Stimulated activated CD4-positive, alpha-beta T cell treated with anti-CD3 and anti-CD28 coated beads, Interleukin-1b, Interleukin-23, amount 100 ng/mL, for 1 hour (primary cell): ENCODE measurements at places on chromosomes 16 and 17.

- no peak for DNase-seq
Measured at GRCh38 chr17:60513014-60513413, 13.0 kb downstream of the APPBP2 start.

DNA sequence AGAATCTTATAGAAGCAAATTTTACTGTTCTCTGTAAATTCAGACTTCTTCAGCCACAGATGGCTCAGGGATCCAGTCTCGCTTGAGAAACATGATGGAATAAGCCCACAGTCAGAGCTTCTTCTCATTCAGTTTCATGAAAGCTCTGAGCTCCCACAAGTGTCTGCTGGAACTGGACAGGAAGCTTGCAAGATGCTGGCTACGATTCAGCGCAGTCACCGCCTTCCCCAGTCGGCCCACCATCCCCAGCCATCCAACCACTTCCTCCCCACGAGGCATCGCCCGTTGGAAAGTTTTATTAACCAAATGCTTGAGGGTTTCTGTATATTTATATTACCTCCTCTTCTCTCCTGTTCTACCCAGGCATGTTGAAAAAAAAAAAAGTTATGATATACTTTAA lies 171.7 kb downstream of the ZFHX3 start:
- no peak for DNase-seq

DNA sequence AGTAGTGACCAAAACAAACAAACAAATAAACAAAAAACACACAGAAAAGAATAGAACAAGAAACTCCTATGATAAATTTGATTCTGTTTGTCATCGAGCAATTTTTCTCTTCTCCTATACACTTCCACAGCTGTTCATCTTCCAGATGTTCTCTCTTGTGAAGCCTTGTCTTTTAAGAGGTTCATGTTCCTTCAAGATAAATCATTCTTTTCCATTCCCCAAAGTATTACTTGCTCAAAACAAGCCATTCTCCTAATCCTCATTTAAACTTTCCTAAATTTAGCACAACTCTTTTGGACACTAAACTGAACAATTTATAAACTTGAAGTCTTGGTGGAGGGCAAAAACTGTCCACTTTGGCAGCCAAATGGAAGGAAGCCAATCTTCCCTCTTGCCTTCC lies 103.3 kb downstream of the ABCA8 start:
- no peak for DNase-seq

DNA sequence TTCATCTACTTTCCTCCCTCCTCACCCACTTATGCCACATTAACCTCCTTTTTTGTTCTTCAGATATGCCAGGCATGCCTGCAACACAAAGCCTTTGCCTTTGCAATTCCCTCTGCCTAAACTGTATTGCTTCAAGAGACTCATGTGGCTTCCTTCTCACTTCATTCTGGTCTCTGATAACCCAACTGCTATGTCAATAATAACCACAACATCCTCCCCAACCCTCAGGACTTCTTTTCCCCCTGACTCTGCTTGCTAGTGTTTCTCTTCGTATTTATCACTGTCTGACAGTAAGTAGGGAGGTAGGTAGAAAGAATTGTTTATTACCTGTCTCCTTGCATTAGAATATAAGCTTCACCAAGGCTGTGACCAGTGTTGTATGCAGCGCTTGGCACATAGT lies 22.4 kb downstream of the RBL2 start:
- DNase-seq: no peak

DNA sequence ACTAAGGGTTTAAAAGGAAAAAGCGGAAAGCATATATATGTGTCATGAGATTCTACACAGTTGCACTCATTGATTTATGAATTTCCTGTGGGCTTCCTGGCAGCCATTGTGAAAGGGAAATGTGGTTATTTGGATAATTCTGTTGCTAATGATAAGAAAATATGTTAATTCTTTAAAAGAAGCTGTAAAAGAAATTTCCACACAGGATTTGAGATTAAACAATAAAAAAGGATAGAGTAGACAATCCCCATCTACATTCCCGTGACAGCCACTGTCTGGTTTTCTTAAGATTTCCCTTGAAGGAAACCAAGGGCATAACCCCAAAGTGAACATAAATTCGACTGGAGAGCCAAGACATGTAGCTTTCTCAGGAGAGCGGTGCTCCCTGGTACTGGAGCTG lies 397.5 kb downstream of the CPPED1 start:
- DNase-seq: no peak

DNA sequence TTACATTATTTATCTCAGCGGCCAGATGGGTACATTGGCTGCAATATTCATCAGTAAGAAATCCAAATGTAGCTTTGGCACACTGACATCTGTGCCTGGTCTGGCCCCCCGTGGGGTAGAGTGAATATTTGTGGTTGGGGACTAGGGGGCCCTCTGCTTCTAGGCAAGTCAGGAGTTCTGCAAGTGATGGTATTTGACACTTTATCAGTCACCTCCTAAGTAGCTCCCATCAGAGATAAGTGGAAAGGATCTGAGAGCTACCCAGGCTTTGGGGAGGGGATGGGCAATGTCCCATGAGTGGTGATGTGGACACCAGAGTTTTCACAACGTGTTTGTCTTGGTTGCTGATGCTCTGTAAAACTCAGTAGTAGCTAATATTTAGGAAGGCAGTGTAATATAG lies 609.9 kb upstream of the RBFOX1 start:
- DNase-seq: no peak

DNA sequence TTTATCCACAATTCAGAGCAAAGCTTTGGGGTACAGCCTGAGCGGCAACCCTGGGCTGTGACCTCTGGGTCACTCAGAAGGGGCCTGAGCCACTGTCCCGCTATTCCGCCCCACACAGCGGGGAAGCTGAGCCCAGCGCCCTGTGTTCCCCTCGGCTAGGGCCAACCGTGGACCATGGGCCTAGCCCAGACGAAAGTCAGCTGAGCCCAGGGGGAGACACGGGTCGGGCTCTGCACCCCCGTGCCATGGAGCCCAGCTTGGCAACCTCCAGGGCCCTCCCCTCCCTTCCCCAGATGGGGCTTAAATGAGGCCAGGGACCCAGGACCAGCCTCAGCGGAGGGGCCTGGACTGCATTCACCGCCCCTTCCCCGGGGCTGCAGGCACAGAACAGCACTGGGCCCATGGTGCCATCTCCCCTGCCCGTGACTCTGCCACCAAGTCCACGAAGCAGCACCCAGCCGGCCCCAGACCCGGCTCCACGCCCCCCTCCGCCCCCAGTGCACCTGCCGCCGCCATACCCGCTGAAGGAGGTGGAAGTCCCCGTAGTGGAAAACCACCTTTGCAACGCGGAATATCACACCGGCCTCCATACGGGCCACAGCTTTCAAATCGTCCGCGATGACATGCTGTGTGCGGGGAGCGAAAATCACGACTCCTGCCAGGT lies 1.8 kb downstream of the TPSD1 start:
- DNase-seq: no peak

- DNase-seq: no peak
Measured at GRCh38 chr17:50833510-50834428, 1.6 kb upstream of the WFIKKN2 start.
